ENCODE measurements at places on chromosomes 4 and X.
A peak's percentile ranks its signal among the peaks of the same experiment; 100 is the strongest.

DNA sequence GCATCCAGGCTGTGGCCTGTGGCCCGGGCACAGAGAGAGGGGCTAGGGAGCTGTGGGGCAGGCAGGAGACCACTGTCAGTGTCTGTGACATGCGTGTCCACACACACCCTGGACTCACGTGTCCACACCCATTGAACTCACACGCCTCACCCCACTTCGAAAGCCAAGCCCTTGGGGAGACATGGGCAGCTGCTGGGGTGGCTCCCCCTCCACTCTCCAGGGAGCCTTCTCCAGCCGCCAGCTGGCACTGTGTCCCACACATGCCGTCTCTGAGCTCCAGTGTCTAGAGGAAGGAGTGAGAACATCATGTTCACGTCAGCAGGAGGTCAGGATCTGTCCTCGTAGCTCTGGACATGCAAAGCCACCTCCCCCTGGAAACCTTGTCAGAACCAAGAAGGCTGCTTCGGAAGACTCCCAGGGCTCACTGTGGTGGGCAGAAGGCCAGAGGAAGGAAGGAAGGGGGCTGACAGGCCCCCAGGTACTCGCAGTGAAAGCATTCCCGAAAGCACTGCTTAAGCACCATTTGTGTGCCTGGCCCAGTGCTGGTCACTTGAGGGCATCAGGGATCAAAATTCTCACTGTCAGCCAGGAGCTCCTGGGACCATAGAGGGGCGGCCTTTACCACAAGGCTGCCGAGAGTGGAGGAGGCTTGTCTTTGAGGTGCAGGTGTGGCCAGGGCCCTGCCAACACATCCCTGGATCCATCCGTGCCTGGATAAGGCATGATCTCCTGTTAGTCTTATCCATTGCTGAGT is 61.4 kb downstream of the HTRA3 start:
- no peak for DNase-seq

- DNase-seq: no peak
These were observed 577 bp upstream of the GLRA2 start for GRCh38 chrX:14528629-14529289.

DNA sequence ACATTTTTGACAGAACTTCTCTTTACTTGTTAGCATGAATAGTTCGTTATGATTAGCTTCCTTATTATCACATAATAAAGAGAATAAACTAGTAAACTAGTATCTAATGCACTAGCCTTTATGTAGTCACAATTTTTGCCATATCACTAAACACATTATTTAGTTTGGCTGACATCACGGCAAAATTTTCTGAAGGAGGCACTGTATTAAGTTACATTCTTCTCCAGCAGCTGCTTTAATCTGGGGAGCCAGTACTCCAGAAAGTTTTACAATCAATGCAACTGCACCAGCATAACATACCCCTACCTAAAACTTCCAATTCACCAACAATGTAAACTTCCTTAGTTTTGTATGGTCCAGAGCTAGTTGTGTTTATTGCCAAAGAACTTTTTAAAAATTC is 87.8 kb downstream of the FIP1L1 start:
- no peak for DNase-seq

GRCh38 chr4:182717788-182718583 is 199.2 kb downstream of the DCTD start:
- no peak for DNase-seq

- no peak for DNase-seq
These were observed 74.0 kb downstream of the MAOB start for GRCh38 chrX:43808231-43808630.

DNA sequence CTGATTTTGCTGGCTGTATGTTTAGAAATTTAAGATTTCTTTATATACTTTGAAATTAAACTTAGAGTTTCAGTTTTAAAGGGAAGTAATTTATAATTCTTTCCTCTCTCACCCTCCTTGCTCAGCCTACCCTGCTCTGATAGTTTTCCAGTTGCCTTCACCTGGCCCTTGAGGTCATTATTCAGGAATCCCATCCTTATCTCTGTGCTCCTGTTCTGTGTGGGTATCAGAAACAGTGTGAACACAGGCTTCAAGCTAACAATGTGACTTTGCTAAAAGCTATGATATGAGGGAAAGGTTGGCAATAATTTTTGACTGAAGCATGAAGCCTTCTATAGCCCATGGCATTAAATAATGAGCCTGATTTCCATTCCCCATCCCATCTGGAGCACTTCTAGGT is 128.1 kb downstream of the MID1 start:
- no peak for DNase-seq

GRCh38 chrX:30690330-30690729 is 37.1 kb downstream of the GK start:
- no peak for DNase-seq

DNA sequence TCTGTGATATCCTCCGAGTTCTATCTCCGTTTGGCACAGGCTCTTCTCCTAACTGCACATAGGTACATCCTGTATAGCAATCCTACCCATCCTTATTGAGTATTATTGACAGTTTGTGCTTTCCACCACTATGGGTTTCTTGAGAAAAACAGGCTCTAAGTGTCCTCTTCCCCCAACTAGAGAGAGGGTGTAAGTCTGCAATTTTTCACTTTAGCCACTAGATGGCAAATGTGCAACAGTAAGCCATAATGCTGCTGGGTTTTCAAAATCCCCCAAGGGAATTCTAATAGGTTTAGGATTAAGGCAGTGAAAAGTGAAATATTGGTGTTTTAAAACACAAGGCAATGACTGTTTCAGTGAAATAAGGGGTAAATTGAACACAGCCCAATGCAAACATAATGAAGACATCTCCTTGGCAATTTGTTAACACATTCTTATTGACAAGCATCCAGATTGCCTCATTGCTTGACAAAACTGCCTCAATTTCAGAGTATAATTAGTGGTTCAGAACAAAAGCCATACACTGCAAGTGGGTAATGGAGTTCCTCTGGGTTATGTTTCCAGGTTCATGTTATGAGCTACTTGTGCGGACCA is 239.0 kb upstream of the HTR2C start:
- DNase-seq: no peak

GRCh38 chr4:122823476-122823875 is 3.2 kb upstream of the FGF2 start:
- DNase-seq: no peak

GRCh38 chr4:48939785-48940184 is 33.2 kb upstream of the OCIAD2 start:
- peak; percentile 75 for DNase-seq

DNA sequence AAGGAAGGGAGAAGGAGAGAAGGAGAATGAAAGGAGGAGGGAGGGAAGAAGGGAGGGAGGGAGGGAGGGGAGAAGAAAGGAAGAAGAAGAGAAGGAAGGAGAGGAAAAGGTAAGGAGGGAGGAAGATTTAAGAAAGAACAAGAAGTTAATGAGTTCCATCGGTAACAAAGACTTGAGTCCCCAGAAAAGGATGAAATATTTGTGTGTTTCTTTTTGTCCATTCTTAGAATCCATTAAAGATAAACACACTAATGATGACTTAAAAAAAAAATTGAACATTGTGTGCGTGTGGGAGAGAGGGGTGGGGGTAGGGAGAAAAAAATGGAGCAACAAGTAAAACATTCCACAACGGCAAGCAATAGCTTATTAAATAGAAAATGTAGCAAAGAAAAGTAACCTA is 131.4 kb downstream of the THOC2 start:
- DNase-seq: no peak

DNA sequence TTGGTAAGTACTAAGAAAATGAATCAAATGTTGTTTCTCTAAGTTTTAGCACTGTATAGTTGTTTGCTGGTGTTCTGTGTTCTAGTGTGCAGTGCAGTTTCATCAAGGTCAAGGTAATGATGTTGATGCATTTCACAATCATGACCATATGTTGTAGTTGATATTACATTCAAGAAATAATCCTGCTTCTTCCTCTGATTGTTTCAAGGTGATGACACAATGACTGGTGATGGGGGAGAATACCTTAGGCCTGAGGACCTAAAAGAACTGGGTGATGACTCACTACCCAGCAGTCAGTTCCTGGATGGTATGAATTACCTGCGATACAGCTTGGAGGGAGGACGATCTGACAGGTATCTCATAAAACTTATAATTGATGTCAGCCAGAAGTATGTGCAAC is 261.6 kb downstream of the ANK2 start:
- peak; percentile 93 for DNase-seq

DNA sequence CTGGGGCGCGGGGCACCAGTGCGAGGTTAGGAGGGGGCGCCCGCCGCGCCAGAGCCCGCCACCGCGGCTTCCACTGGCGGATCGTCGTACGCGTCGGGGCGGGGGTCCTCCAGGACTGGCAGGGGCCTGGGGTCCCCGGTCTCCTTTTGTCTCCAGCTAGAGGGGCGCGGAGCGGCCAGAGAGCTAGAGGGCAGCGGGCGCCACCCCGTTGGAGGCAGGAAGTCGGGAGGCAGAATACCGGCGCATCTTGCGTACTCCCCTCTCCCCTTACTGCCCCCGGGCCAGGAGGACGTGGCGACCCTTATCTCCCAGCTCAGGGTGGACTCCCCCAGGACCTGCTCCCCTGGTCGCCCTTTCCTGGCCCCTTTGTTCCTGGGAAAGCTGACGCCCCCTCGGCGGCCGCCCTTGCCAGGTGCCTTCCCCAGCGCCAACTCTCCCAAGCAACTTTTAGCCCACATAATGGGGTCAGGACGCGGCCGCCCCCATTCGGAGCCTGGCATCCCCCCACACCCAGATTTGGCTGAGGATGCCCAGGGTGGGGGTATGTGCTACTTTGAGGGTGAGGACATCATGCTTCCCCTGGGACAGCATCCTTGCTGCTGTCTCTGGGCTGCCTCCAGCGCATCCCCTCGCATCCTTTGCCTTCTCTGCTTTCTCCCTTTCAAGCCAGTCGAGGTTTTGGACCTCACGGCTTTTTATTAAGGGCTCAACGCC is 933 bp downstream of the CNKSR2 start:
- no peak for DNase-seq

- no peak for DNase-seq
These were observed 104.5 kb upstream of the LNX1 start for GRCh38 chr4:53695540-53696463.

DNA sequence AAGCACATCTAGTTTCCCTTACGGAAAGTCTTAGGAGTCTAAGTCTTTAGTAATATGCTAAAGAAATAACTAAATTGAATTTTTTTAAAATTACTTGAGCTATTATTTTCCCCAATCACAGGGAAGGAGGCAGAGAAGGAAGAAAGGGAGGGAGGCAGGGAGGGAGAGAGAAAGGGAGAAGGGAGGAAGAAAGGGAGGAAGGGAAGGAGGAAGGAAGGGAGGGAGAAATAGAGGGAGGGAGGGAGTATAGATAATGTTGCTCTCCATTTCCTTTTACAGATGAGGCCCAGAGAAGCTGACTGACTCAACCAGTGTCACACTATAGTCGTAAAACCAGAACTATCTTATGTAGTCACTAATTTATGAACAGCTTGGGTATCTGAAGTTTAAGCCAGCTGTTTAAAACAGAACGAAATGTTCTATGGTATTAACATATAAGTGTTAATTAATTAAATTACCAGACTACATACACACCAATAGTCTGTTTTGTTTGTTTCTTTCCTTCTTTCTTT is 14.6 kb downstream of the SH3RF1 start:
- no peak for DNase-seq

- no peak for DNase-seq
These were observed 107.6 kb downstream of the CDS1 start for GRCh38 chr4:84690481-84690880.

- DNase-seq: peak; percentile 33
These were observed 19.7 kb upstream of the CRMP1 start for GRCh38 chr4:5912614-5913019.

- DNase-seq: no peak
These were observed 120.4 kb upstream of the STX18 start for GRCh38 chr4:4662230-4662629.

GRCh38 chrX:139008185-139008584 is 296.7 kb upstream of the FGF13 start:
- no peak for DNase-seq

GRCh38 chr4:165208221-165208652 is 876 bp downstream of the KLHL2 start:
- no peak for DNase-seq

- DNase-seq: no peak
These were observed 126.9 kb upstream of the GUCY1A1 start for GRCh38 chr4:155539746-155540145.

GRCh38 chr4:39526765-39527295 is 409 bp downstream of the UGDH start:
- no peak for DNase-seq

All from epithelial cell of prostate (primary cell).